NCI-H1092 treated with DMSO at 0.1 percent for 48 hours (cell line): ENCODE measurements at places on chromosomes 13 and 19.
A peak's percentile ranks its signal among the peaks of the same experiment; 100 is the strongest.

DNA sequence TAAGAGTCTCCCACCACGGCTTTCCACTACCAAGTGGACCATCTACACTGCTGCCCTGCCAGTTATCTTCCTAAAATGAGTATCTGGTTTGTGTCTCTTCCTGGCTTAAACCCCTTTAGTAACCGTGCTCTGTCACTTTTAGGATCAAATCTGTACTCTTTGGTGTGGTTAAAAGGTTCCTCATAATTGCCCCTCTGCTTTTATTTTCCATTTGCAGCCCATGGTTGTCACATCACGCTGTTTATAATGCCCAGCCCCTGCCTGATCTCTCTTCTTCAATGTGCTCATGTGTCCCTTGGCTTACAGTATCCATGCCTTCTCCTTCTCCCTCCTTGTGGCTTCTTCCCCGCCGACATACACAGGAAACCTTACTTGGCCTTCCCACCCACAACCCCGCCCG is 100.1 kb downstream of the DGKH start:
- no peak for DNase-seq

GRCh38 chr13:93216122-93216521 is 10.5 kb upstream of the GPC6 start:
- no peak for DNase-seq

GRCh38 chr13:87884884-87885283 is 213.7 kb downstream of the SLITRK5 start:
- peak; percentile 47 for DNase-seq

GRCh38 chr13:50518131-50518530 is 325.4 kb downstream of the DLEU7 start:
- no peak for DNase-seq
